ENCODE measurements at places on chromosomes 7 and 10.

DNA sequence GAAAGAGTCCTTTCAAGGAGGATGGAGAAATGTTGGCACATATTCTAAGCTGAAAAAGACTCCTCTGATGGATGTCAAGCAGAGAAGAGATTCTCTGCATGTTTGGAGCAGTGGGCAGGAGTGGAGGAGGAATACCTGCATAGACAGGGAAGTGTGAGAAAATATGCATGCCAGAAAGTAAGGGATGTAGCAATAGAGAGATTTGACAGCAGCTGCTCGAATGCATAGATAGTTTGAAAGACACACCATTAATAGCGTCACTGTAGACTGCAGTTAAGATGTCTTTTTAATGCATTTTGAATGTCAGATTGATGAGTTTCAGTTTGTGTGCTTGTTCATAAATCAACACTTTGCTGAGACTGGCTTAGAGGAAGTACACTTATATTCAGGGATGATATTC lies 169.9 kb upstream of the POT1 start:
- DNase-seq: no peak

- DNase-seq: no peak
These were observed 98.2 kb downstream of the RNF216 start for GRCh38 chr7:5683280-5683670.

- no peak for DNase-seq
These were observed 201.4 kb downstream of the CUX1 start for GRCh38 chr7:102018876-102019275.

DNA sequence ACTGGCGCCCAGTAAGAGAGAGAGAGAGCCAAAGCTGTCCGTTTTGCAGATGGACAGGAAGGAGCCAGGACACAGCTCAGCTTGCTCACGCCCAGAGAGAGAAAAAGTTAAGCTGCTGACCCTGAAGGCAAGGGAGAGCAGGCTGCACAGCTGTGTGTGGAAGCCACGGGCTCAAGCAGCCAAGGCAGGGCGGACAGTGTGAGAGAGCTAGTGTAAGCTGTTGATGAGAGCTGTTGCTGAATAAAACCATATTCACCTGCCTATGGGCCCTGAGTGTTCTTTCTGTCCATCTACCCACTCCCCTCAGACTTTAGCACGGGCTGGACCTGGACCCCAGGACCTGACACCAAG lies 5.4 kb downstream of the INMT start:
- no peak for DNase-seq

GRCh38 chr10:110829721-110830410 lies 41.9 kb upstream of the PDCD4 start:
- DNase-seq: no peak

DNA sequence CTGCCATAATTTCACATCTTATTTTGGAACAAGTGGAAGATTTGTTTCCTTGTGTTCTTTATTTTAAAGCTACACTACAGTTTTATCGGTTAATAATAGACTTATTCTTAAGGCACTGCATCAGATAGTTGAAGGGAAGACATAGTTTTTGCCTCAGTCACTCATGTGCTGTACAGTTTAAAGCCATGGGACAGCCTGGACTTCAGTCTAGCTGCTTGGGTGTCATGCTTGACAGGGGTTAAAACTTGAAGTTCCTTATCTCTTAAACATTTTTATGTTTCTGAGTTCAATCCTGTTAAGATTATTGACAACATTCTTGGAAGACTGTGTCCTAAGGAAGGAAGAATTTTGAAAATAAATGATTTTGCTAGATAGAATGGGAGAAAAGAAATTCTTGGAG lies 49.7 kb downstream of the PPP1R9A start:
- DNase-seq: no peak

GRCh38 chr7:26930201-26930600 lies 65.8 kb upstream of the SKAP2 start:
- DNase-seq: no peak

DNA sequence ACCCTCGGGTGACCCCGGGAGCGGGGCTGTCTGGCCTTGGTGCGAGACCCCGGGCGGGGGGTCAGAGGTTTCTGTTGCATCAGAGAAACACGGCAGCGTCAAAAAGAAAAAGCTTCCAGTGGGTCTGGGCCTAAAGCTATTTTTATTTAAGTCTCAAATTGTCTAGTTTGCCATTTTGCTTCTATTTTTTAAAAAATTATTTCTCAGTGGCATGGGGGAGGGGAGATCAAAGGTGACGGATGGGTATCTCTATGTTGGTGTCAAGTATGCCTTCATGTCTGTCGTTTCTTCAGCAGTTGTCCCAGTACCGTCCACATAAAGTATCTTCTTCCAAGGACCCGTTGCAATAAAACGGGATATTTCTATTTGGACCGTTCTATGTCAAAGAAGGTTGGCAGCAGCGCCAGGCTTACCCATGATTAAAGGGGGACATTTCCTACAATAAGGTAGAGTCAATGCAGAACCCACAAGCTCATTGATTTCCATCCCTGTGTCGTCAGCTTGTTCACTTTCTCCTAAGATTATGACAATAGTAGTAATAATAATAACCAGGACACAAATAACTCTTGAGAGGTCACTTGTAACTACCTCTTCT lies 26.0 kb upstream of the VAX1 start:
- DNase-seq: no peak

DNA sequence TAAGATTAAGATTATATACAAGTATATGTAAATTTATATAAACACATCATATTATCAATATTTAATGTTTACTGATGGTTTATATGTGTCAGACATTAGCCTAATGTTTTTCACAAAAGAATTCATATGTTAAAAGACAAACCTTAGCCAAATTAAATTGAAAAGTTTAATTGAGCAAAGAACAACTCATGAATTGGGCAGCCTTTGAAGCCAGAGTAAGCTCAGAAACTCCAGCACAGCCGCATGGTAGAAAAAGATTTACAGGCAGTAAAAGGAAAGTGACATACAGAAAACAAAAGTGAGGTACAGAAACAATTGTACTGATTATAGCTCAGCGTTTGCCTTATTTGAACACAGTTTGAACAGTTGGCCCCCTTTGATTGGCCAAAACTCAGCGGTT lies 124.1 kb downstream of the TSPAN12 start:
- DNase-seq: no peak

- DNase-seq: no peak
These were observed 1036.8 kb upstream of the POT1 start for GRCh38 chr7:125966278-125967048.

DNA sequence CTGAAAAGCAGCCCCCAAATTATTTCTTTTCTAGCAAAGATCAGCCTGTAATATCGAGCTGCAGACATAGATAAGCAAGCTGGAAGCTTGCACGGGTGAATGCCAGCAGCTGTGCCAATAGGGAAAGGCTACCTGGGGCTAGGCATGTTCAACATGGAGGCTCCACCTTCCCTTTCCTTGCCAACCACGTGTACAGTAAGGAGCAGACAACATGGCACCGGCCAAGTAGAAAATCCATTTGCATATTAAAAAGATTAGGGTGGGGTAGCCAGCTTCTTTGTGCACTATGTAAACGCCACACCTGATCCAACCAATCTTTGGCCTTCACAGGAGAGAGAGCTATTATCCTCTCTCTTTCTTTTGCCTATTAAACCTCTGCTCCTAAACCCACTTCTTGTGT lies 56.7 kb upstream of the SEPHS1 start:
- DNase-seq: no peak

GRCh38 chr10:49106451-49106850 lies 8.9 kb downstream of the VSTM4 start:
- no peak for DNase-seq

DNA sequence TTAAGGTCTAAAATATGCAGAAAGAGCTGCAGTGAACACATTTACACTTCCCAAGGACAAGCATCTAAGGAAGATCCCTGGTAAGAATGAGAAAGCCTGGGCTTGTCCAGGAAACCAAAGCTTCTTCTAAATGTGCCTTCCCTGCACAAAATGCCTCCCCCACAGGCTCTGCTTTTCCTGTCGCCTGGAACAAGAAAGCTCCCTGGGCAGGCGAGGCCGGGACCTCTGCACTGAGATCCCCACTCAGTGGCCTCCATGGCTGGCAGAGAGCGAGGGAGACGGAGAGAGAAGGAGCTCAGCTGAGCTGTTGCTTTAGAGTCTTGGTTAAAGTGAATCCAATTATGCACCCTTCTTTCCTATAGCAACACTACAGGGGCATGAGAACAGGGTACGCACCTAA lies 75.6 kb downstream of the AMZ1 start:
- DNase-seq: no peak

GRCh38 chr10:124745673-124746072 lies 1.5 kb upstream of the FAM53B start:
- DNase-seq: peak; percentile 47

DNA sequence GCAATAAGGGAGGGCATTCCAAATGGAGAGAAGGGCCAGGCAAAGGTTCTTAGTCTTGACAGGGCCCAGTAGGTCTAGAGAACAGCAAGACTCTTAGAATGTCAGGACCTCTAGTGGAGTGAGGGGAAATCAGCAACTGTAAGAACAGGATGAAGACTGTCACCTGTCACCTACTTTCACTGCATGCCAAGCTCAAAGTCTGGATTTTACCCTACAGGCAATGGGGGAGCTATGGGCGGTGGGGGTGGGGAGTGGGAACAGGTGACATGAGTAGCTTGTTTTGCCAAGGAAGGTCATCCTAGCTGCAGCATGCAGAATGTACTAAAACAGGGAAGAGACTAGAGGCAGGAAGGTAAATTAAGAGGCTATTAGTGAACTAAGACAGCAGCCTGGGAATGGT lies 18.3 kb downstream of the GOT1 start:
- DNase-seq: no peak

DNA sequence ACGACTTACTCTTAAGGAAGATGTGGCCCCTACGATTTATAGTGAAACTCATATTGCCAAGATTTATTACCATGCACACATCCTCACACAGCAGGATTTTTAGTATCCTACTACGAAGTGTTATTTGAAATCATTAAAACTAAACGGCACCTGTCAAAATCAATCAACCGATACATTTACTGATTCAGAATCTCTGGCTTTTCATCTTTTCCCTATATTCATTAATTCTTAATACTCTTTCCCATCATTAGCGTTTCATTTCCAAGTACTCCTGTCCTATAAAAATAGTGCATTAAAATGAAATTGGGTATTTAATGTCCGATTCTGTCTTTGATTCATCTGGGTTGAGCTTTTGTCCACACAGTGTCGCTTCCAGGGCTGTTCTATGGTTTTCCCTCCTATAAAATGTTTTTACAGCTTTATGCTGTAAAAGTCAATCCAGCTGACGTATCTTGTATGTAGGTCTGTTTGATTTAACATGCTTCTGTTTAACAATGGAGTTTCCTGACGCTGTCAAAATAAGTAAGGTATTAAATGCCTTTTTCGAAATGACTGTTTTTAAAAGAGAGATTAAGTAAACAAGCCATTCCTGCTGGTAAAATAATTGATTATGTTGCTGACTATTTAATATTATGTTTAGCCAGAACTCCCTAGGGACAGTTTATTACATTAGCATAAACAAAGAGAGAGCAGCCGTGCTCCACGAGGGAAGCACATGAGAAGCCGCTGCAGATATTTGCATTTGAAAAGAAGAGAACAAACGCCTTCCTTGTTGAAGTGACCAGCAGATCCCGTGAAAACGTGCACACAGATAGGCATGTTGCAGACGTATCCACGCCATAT lies 22.3 kb upstream of the SFMBT2 start:
- no peak for DNase-seq

GRCh38 chr7:157012113-157012547 lies 1.7 kb upstream of the MNX1 start:
- no peak for DNase-seq
